Activated T-helper 1 cell treated with anti-CD3 and anti-CD28 coated beads, Interleukin-12 subunit alpha, Interleukin-12 subunit beta, Interleukin-2, Interleukin-4 antibody, amounts not matched to agents 30 ng/mL and 10 ng/mL and 1 ng/mL, durations not matched to agents 14 hours and 24 hours and 36 hours (primary cell): ENCODE measurements at places on chromosomes 7 and 10. TPM values are rescaled to one million over a fixed set of nuclear protein-coding genes. Genes with fewer than 3 reads are reported as not detected.

SORCS1 gene
- not detected in 2 replicates for total RNA-seq

DYDC1 gene
- not detected in 2 replicates for total RNA-seq

PFKFB3 gene
- total RNA-seq: 90.3 and 93.8 TPM in 2 replicates

TNS3 gene
- total RNA-seq: 4.1 and 5.8 TPM in 2 replicates

CPN1 gene
- not detected in 2 replicates for total RNA-seq

MRLN gene
- 0.23 and 0.54 TPM in 2 replicates for total RNA-seq

CTNNA3 gene
- not detected in 2 replicates for total RNA-seq

SPDYE16 gene
- total RNA-seq: 0.15 TPM in 1 of 2 replicates, not detected in the other

SLC13A4 gene
- total RNA-seq: not detected in 2 replicates

CHCHD2 gene
- 613 and 617 TPM in 2 replicates for total RNA-seq

C10orf71 gene
- total RNA-seq: not detected in 2 replicates

ASB10 gene
- total RNA-seq: not detected in 2 replicates
